ENCODE measurements at places on chromosomes 4 and X.

GRCh38 chr4:94673961-94674360, 83.8 kb upstream of the BMPR1B start:
- no peak for DNase-seq

- no peak for DNase-seq
Measured at GRCh38 chr4:119209077-119209476, 3.4 kb upstream of the USP53 start.

- DNase-seq, result no peak
Measured at GRCh38 chr4:107094976-107095375, 58.9 kb upstream of the DKK2 start.

GRCh38 chrX:38216642-38217041, 4.0 kb downstream of the SRPX start:
- DNase-seq, result peak; percentile 42

DNA sequence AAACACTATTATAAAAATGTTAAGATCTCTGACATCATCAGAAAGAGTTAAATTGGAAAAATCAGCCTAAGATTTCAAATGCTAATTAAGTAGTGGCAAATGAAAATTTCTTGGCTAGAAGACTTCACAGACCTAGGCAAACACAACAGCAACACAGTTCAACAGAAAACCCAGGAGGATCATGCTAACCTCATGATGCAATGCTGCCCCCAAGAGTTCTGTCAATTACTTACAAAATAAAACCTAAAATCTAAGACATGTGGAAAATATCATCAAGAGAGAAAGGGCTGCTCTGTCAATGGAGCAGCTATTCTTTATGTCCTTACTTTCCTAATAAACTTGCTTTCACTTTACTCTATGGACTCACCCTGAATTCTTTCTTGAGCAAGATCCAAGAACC, 21.0 kb downstream of the S100G start:
- DNase-seq, result no peak

DNA sequence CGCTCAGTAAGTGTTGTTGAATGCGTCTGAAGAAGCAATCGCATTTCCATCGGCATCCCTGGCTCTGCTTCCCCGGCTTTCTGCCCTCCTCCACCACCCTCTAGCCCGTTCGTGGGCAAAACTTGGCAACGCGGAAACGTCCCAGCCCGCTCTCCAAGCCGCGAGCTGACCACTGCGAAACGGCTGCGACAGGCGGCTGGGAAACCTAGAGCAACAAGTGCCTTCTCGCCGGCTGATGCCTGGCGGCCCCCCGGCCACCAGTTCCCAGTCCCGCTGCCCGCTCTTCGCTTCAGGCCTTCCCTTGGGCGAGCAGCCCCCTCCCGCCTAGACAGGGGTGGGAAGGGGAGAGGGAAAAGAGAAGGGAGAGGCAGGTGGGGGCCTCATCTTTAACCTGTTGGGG, 837 bp downstream of the CITED1 start:
- no peak for DNase-seq

- DNase-seq, result no peak
Measured at GRCh38 chr4:150510176-150510865, 71.6 kb upstream of the MAB21L2 start.

DNA sequence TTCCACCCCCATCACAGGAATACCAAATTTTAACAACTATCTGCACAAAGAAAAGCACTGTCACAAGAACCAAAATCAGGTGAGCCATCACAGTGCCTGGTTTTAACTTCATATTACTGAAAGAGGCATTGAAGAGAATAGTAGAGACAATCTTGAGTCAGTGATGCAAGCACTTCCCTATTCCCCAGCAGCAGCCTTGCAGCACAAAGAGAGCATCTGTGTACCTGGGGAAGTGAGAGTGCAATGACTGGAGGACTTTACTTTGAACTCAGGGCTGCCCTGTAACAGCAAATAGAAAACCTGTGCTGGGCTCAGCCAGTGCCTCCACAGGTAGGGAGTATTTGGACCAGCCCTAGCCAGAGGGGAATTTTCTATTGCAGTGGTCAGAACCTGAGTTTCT, 361.8 kb downstream of the TEX13C start:
- DNase-seq, result no peak

DNA sequence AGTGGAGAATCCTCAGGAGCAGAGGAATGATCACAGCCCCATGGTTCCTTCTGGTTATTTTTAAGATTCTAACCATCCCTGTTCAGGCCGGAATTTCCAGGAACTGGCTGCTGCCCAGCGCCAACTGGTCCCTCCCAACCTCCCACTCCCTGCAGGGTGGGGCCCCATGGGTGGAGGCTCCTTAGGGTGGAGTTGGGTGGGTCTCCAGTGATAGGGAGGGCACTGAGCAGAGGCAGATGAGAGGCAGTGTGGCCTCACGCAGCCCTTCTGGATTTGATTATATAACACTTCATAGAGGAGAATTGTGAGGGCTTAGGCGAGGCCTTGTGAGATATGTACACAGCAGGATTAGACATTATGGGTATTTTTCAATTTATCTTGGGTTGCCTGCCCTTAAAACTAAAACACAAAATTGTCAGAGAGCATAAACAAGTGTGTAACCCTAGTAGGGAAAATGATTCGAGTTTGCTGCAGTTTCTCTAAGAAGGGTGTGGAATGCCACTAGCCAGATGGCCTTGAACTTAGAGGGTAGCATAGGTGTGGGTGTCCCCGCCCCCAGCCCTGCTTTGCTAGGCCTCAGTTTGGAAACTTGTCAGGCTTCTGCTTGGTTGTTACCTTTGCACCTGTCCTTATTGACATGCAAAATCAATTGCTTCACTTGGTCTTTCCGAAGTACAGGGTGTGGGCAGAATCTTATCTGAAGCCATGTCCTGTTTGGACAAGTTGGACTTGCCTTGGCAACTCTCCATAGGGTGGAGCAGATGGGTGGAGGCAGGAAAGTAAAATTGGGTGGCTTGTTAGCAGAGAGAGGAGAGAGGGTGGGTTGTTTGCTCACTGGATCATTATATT, 9.4 kb downstream of the KLF3 start:
- DNase-seq, result no peak

DNA sequence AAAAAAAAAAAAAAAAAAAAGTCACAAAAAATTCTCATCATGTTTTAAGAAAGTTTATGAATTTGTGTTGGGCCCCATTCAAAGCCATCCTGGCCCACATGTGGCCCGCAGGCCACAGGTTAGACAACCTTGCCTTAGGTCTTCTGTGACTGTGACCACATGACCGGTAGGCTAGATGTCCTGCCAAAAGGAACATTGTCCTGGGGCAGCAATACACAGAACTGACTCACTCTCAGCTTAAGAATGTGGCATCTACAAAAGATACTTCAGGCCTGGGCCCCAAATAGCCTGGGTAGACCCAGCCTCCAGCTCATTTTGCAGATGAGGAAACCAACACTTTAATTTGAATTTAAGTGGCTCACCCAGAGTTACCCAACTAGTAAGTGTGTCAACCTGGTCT, 10.0 kb downstream of the AWAT2 start:
- no peak for DNase-seq

DNA sequence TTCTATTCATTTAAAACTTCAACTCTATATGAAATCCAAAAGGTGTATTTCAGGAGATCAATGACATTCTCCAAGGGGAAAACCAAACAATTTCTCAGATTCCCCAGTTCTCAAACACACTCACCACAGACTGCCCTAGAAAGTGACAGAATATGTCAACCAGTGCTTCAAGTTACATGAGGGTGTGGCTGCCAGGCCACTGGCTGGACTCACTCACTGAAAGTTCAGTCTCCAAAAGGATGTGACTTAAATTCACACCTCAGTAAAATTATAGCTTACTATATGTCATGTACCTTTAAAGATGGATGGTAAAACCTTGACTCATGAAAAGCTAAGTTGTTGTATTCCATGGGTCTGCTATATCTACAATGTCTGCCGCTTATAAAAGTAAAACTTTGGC, 7.3 kb downstream of the INPP4B start:
- DNase-seq, result no peak

GRCh38 chr4:111388561-111388960, 756.7 kb upstream of the FAM241A start:
- DNase-seq, result no peak

GRCh38 chr4:54784161-54784671, 126.5 kb downstream of the KIT start:
- peak; percentile 58 for DNase-seq
